ENCODE measurements at places on chromosomes 1 and 21.

DNA sequence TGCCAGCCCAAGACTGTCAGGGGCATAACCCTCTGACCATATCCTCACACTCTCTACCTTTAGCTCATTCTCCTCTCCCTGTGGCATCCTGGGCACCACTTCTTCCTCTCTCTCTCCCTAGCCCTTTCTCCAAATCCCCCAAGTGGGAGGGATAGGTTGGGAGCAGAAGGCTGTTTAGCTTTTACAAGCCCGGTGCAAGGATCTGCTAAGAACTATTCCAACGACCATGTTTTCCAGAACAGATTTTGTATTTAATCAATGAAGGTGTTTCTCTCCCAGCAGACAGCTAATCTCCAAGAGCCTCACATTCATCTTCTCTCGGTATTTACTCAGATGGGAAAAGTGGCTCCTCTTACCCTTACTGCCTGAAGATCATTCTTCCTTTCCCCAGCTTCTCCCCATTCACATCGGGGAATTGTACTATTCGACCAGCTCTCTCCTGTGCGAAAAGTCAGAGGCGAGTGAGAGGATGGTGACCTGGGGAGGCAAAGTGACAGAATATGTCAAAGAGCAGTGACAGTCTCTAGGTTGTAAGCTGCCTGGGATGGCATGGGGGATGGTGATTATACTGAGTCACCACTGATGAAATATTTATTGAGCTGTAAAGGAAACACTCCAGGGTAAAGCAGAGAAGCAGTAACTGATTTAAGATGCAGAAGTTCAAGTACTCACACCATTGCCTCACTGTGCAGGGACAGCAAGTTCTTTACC lies 47.0 kb upstream of the RBM15 start:
- DNase-seq, result peak; percentile 39

GRCh38 chr1:1144122-1144842 lies 28.4 kb upstream of the C1orf159 start:
- no peak for DNase-seq

GRCh38 chr1:56286956-56287355 lies 292.4 kb downstream of the PLPP3 start:
- DNase-seq, result no peak

DNA sequence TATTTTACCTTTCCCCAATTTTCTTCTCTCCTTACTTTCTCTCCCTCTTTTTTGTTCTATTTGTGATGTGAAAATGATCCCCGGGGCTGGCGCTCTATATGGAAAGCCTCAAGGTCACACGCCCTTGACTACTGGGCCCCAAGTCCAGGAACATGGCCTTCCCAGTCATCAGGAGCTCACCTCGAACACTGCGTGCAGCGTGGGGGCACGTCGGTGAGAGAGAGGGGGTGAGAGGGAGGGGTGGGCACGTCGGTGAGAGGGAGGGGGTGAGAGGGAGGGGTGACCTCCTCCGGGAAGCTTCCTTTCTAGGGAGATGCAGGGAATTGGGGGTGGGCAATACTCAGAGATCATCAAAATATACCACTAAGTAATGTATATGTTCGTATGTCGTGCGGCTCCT lies 94.6 kb upstream of the TMPRSS2 start:
- no peak for DNase-seq

All from fibroblast of skin of scalp (primary cell).